ENCODE measurements at places on chromosomes 3 and 15.
A peak's percentile ranks its signal among the peaks of the same experiment; 100 is the strongest.

- peak; percentile 49 for DNase-seq
These were observed 118.6 kb upstream of the PRR20G start for GRCh38 chr3:127406309-127407025.

GRCh38 chr3:142275856-142276255 lies 50.5 kb upstream of the GK5 start:
- no peak for DNase-seq

- DNase-seq = no peak
These were observed 9.9 kb downstream of the GLYCTK start for GRCh38 chr3:52297242-52298148.

DNA sequence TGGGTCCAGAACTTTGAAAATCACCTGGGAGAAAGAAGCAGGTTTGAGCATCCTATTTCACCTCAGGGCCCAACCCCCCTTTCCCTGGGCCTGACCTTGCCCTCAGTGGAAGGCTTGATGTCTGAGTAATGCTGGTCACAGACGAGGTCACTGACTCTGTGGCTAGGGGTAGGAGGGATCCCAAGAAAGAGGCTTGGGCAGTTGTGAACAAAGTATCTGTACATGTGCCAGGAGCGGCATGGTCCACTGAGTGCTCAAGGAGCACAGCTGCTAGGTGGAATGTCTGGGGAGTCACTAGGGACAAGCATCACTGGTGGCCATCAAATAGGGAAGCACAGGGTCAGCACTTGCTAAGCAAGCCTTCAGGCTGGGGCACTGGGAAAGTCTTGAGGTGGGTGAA lies 7.3 kb downstream of the CCDC71 start:
- DNase-seq = no peak

- DNase-seq = no peak
These were observed 184.5 kb downstream of the OPA1 start for GRCh38 chr3:193777524-193777923.

DNA sequence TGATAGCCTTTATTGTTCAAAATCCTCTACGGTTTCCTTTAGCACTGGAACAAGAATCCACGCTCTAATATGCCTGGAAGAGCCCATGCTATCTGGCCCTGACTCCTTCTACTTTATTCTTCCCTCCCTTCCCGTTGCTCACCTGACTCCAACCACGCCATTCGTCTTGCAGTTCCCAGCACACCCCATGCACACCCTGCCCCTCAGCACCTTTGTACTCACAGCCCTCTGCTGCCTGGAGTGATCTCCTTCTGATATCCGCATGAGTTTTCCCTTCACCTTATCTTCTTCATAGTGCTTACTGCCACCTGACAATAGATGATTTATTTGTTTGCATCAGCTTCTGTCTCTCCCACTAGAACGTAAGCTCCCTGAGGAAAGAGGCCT lies 16.6 kb upstream of the BCL2A1 start:
- no peak for DNase-seq

DNA sequence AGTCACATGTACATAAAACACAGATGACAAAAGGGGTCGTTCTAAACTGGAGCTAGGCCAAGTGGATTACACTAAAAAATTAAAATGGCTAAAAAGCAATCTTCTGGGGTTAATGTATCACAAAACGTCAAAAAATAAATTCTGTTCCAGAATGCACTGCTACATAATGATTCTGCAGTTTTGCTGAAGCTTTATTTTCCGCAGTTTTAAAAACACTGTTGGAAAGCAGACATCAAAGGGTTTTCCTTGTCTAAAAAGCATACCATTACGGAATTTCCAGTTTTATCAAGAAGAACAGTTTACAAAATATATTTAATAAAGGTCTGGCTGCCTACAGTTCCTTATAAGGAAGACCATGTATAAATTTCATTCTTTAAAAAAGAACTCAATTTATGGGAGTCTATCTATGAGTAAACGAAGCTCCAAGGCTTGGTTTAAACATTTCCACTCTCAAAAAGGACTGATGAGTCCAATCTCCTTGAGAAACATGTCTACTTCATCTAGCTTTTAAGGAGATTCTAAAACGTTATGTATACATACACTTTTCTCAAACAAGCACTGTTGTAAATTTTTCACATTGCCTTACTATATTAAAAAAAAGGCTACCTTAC lies 1.3 kb downstream of the DMXL2 start:
- no peak for DNase-seq

DNA sequence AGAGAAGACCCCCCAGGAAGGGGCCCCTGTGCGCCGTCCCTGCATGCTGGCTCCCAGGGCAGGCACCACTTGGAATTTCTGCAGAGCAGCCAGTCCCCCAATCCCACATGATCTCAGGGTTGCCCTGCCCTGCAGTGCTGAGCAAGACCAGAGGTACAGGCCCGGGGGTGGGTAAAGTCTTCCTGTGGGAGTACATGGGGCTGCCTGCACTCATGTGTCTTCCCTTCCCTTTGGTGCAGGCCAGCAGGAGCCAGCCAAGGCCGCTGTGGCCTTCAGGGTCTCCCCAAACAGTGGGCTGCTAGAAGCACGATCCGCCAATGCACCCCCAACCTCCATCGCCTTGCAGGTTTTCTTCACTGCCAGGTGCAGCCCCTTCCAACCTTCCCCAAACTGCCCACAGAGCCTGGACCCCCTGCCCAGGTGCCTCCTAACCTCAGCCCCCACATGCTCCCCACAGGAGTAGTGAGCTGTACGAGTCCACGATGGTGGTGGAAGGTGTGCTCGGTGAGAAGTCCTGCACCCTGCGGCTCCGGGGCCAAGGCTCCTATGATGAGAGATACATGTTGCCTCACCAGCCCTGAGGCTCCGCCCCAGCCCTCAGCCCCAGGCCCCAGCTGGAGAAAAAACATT lies 15.0 kb downstream of the ACAA1 start:
- DNase-seq = no peak

DNA sequence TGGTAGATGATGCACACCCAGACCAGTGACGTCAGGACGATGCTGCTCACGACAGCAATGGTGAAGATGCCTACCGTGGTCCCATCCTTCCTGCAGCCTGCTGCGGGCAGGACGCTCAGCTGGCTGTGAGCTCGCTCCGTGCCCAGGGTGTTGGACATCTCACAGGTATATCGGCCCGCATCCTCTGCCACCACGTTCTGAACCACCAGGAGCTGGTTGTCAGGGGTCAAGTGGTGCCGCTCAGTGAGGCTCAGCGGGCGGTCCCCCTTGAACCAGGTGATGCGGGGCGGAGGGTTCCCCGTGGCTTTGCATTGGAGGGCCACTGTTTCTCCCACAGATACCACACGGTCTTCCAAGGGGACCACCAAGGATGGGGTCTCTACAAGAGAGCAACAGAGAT lies 117.8 kb downstream of the LRIG1 start:
- no peak for DNase-seq

DNA sequence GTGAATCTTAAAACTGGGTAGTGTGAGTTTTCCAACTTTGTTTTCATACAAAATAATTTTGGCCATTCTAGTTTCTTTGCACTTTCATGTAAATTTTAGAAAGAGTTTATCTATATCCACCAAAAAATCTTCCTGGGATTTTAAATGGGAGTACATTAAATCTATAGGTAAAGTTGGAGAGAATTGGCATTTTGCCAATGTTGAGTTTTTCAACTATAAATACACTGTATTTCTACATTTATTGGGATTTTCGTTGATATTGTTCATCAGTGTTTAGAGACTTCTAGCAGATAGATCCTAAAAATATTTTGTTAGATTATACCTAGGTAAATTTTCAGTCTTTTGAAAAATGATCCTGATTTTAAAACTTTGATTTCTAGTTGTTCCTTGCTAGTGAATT lies 83.1 kb upstream of the CCDC54 start:
- no peak for DNase-seq

- DNase-seq = no peak
These were observed 23.2 kb downstream of the RCN2 start for GRCh38 chr15:76954744-76955143.

- DNase-seq = no peak
These were observed 994 bp downstream of the MESP1 start for GRCh38 chr15:89749951-89750559.

GRCh38 chr15:81786776-81787175 lies 259.0 kb downstream of the MEX3B start:
- DNase-seq = no peak

DNA sequence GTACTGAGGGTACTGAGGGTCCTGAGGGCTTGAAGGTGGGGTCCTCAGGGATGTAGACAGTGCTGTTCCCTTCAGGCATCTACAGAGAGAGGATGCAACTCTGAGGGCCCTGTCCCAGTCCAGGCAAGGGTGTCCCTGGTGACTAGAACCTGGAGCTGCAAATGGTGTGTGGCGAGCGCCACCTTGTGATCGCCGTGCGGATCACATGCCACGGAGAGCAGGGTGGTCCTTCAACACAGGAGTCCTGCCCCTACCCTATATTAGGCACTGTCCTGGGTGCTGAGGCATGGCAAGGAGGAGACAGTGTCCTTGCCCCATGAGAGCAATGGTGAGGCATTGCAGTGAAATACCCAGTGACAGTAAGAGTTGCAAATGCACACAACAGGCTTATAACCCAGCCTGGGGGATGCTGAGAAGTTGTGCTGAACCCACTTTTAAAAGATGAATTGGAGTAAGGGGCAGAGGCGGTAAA lies 23.6 kb downstream of the RHCG start:
- DNase-seq = peak; percentile 90

- peak; percentile 15 for DNase-seq
These were observed 29.4 kb upstream of the ATP8B4 start for GRCh38 chr15:50148362-50148963.

- DNase-seq = no peak
These were observed 98.9 kb downstream of the MAGI1 start for GRCh38 chr3:65939801-65940246.

DNA sequence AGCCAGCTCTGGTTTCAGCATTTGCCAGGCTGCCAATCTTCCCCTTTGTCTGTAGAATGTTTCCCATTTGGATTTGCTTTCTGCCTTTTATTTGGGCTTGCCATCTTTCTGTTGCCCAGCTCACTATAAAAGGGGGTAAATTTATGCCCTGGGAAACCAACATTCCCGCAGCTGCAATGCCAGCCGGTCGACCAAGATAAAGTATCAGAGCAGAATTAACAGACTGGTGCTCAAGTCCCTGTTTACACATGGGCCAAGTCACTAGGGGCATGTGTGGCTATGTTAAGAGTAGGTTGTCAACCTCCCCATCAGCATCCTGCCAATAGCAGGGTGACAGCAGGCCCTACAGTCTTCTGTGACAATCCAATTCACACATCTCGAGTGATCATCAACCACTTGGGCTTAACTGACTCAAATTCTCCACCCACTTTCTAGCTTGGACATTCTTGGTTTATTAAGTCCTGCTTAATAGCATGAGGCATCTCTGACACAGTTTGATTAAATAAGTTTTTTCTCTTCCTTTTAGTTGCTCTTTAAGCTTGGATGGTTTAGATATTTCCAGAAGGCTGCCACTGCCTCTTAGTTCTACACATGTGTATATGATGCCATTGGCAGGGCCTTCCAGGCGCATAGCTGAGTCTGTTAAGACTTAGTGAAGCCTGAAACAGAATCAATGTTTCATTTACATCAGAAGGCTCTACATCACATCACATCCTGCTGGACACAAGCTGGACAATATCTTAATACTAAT lies 24.1 kb upstream of the VEPH1 start:
- no peak for DNase-seq

- DNase-seq = no peak
These were observed 14.0 kb downstream of the AAGAB start for GRCh38 chr15:67240235-67241131.

- no peak for DNase-seq
These were observed 182.3 kb downstream of the ADAMTS17 start for GRCh38 chr15:100159436-100159835.

DNA sequence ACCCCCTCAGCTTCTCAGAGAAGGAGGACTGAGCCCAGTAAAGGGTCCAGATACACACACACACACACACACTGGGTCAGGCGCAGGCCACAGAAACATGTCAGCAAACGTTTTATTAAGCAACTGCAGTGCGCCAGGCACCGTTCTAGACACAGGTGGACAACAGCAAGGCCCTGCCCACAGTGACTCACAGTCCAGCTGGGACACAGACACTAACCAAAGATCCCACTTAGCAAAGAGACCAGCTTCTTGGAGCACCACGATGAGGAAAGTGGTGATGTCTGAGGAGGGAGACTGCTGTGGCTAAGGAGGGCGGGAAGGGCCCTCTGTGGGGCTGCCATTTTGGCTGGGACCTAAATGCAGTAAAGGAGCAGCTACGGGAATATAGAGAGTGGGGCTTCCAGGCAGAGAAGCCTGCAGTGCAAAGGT lies 2.8 kb upstream of the VILL start:
- no peak for DNase-seq

- no peak for DNase-seq
These were observed 100.5 kb upstream of the ZBED2 start for GRCh38 chr3:111695636-111696117.

GRCh38 chr3:129979905-129980304 lies 5.4 kb downstream of the TRH start:
- DNase-seq = no peak

- DNase-seq = no peak
These were observed 2.6 kb downstream of the BHLHE40 start for GRCh38 chr3:4981665-4982494.

Measured in HEK293T (cell line).